ENCODE measurements at places on chromosomes 1 and 21.

DNA sequence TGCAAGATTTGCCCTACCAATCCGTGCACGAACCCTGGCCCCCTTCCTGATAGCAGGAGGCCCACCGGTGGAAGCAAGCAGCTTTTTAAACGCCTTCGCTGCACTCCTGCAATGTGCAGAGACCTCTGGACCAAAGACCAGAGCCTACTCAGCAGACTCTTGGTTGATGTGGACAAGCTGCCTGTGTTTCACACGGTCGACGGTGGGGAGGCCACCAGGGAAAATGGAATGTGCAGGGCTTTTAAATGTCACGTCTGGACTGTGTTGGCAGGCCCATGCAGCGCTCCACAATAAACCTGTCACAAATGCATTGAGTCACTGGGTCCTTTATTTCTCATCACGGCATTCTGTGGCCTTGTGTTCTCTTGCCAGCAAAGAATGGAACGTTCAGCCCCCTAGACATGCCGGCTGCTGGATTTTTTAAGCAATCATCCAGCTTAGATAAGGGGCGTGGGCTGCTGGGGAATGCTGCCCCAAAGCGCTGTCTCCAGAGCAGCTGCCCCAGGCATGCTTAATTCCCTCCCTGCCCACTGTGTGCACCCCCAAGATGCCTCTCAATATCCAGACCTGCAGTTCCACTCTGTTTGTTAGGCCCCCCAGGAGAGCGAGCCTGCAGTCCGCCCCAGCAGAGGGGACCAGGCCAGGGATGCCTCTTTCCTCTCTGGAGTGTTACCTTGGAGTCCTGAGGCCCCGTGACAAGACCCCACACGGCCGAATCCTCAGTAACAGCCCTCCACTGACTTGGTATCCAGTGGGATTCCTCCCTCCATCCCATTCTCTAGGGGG, 71.3 kb downstream of the ATP5PO start:
- DNase-seq: no peak

GRCh38 chr1:228653748-228654147, 81.5 kb upstream of the RHOU start:
- no peak for DNase-seq

- no peak for DNase-seq
Observed at GRCh38 chr1:92203105-92203504, 14.6 kb upstream of the C1orf146 start.

- no peak for DNase-seq
Observed at GRCh38 chr1:153509729-153510354, 25.9 kb downstream of the S100A6 start.

- DNase-seq: no peak
Observed at GRCh38 chr1:175277783-175278733, 85.5 kb upstream of the KIAA0040 start.

DNA sequence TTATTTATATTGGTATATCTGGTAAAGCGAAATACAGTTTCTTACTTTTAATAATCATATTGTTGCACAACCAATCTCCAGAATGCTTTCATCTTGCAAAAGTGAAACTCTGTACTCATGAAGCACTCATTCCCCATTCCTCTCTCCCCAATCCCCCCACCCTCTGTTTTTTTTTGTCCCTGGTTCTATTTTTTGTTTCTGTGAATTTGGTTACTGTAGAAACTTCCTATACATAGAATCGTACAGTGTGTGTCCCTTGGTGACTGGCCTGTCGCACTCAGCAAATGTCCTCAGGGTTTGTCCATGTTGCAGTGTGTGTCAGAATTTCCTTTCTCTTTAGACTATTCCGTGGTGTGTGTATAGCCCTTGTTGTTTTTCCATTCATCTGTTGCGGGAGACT, 7.9 kb upstream of the NLRP3 start:
- DNase-seq: no peak

DNA sequence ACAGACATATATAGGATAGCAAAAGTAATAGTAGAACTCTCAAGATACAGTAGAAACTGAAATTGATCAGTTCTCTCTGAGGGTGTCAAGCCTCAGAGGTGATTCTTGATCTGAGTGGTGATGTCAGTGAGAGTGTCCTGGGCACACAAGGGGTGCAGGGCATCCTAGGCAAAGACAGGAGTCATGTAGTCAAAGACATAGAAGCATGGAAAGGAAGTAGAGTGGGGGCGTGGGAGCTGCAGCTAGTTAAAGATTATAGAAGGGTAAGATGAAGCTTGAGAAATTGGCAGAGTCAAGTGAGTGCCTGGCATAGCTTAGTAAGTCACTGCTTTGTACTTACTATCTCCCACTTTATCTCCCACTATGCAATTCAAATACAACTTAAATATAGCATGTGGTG, 22.8 kb downstream of the CDC7 start:
- no peak for DNase-seq

DNA sequence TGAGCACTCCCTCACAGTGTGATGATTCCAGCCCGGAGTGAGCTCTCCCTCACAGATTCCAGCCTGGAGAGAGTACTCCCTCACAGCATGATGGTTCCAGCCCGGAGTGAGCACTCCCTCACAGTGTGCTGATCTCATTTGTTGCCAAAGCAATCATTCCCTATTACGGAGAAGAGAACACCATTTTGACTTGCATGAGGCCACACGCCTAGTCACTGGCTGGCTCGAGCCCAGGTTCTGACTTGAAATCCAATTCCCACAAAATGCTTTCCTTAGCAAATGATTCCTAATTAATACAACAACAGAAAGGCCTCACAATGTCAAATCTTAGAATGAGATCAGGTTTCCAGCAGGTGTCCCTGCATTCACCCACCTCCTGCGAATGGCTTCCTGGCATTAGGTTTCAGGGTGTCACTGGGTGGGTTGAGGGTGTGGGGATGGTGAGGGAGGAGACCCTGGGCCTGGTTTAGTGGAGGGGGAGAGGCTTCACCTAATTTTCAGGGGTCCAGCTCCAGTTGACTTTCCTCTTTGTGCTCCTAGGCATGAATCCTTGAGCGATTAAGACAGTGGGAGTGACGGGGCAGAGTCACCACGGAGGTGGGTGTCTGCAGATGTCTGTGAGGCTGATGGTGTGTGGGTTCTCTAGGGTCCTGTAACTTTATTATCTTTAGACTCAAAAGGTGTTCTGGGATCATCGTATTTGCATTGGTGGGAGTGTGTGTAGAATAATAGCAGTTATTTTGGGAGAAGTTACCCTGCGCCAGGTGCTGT, 158.5 kb downstream of the KCNJ6 start:
- DNase-seq: no peak

DNA sequence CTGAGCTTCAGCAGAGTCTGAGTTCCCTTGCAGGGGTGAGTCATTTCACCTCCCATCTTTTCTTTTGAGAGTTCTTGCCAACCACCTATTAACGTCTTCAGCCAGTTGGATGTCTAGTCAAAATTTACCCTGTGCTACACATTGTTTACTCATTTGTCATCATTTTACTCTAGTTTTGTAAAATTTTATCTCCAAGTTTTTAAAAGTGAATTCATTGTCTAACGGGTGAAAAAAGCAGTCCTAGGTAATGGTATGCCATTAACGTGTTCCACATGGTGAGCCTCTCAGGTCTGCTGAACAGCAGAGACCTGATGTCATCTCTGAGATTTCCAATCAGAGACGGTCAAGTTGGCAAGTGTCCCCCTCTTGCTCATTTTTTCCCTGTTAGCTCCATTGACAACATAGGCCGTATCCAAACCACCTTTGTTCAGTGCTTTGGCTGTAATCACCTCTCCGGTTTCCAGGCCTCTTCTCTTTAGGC, 85.4 kb downstream of the TBX15 start:
- no peak for DNase-seq

- DNase-seq: no peak
Observed at GRCh38 chr1:5585256-5585655, 407.0 kb downstream of the NPHP4 start.

- no peak for DNase-seq
Observed at GRCh38 chr1:225865514-225865913, 16.7 kb downstream of the TMEM63A start.

DNA sequence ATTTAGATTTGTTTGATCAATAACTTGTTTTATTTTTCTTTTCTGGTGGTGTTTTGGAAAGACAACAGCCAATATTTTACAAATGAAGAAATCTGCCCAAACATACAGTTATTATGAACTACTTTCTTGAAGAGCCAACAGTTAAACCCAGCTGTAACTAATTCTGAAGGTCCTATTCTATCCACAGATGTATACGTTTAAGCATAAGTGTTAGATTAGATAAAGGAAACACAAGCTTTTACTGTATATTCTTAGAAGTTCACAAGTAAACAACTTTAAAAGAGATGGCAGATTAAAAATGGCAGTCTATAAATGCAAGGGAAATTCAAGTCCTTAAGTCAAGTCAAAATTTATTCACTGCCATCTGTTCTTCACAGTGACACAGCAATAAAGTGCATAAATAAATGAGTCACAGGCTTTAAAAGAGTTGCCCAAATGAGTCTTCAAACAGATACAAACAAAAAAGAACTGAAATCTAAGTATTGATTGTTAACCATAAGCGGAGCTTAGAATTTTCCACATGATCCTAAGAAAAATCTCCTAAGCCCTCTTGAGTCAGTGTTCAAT, 49.9 kb upstream of the KCNH1 start:
- no peak for DNase-seq

DNA sequence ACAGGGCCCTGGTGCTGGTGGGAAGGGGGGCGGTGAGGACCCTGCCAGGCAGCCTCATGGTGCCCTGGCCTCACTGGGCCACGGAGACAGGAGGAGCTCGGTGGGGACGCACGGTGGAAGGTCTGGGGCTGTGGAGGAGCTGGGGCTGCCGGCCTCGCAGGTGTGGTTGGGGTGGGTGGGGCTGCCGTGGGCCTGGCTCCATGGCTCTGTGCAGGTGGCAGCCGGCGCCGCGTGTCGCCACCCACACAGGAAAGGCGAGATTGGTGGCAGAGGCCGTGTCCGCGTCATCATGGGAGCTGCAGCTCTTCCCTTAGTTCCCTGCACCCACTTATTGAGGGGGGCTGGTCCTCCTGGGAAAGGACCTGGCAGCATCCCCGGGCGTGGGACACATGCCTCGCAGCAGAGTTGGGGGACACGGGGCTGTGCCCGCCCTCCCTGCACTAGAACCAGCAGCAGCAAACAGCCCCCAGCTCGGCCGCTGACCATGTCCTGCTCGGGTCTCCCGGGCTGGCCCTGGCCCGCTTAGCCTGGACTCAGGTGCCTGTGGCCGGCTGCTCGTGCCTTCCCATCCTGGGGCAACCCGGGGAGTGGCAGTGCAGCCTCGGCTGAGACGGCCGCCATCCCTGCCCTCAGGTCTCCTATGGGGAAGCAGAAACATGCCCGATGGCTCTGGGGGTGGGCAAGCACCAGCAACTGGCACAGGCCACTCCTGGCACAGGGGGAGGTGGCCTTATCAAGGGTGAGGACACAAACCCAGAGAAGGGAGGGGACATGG, 7.5 kb upstream of the TTC34 start:
- DNase-seq: no peak

DNA sequence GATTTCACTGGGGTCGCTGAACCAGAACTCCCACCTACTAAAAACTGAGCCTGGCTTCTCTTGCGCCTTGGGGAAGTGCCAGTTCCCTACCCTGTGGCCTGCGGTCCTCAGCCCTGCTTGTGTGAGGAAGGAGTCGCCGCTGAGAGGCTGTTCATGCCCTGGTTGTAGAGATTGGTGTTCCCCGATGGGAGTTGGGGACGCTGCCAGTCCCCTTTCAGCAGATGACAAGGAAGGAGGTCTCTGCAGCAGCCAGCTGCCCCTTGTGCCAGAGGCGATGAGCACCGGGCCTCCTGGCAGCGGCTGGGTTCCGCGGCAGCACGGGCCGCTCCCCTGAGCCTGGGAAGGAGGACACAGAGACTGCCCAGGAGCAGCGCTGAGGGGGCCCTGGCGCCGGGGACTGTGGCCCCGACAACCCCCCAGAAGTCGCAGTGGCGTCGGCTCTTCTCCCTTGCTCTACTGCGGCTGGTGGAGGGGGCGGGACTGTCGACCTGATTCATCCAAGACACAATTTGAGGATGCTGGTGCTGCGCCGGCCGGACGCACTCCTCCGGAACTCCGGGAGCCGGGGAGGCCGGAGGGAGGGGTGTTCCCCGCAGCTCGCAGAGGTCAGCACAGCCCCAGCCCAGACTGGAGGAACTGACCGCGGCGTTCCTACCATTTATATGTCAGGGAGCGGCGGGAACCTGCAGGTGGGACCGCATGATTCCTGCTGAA, 12.0 kb upstream of the ADORA3 start:
- no peak for DNase-seq

DNA sequence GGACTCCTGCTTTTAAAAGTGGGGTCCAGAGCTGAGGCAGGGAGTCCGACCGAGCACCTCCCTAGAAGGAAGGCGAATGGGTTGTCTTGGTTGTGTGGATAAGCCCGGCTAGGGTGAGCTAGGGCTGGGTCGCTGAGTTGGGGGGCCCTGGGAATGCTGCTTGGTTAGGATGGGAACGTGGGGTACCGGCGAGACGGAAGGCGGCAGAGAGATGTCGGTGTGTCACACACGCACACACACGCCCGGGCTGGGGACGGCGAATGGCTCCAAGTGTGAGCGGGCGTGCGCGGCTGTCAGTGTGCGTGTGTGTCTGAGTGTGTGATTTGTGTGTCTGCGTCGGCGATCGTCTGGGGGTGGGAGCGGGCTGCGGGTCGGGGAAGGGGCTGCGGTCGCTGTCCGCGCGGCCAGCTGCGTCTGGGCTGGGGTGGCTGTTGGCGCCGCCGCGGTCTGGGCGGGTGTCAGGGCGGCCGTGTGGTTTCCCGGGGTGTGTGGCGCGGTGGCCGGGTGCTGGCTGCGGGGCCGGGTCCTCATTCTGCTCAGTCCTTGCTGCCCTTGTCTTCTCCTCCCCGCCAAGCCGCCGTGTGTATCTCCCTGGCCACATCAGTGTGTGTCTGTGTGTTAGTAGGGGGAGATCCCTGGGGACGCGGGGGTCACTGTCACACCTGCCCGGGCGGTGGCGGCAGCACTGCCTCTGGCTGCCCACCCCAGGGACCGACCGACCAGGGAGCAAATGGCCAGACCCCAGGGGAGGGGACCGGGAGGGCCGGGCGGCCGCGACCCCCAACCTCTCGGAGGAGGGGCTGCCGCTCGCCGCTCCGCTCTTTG, 1.1 kb downstream of the EFNA3 start:
- DNase-seq: no peak

DNA sequence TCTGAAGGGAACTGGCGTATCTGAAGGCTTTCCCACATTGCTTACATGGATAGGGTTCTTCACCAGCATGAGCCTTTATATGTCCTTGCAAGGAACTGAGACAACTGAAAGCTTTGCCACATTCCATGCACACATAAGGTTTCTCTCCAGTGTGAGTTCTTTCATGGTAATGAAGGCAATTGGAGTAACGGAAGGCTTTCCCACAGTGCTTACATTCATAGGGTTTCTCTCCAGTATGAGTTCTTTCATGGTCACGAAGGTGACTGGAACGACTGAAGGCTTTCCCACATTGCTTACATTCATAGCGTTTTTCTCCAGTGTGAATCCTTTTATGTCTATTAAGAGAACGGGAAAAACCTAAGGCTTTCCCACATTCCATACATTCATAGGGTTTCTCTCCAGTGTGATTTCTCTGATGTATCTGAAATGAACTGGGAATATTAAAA, 15.0 kb downstream of the ZNF124 start:
- DNase-seq: no peak

- DNase-seq: no peak
Observed at GRCh38 chr1:232643251-232643650, 13.3 kb upstream of the SIPA1L2 start.

- DNase-seq: no peak
Observed at GRCh38 chr1:27379564-27380122, 3.5 kb downstream of the CD164L2 start.
